AG09309 (cell line): ENCODE measurements at places on chromosomes 2 and 18.

DNA sequence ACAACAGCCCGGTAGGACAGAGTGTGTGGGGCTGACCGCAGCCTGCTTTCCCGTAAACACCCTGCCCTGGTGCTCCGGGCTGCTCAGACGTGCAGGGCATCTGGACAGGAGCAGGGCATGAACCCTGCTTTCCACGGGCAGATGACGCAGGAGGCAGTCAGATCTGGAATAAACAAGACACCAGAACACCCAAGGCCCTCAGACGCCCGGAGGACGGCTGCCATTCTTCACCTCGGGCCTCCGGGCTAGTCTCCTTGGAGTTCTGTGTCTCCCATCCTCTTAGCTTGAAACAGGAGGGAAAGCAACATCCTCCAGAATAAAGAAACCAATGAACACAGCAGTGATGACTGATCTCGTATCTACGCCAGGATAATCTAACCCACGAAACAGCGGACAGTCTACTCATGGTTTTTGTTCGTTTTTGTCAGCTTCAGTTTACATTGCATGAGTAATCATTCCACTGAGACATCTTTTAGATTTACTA is 7.3 kb downstream of the PXDN start:
- DNase-seq: no peak

- DNase-seq: no peak
Measured at GRCh38 chr2:204604061-204604460, 58.8 kb downstream of the PARD3B start.

DNA sequence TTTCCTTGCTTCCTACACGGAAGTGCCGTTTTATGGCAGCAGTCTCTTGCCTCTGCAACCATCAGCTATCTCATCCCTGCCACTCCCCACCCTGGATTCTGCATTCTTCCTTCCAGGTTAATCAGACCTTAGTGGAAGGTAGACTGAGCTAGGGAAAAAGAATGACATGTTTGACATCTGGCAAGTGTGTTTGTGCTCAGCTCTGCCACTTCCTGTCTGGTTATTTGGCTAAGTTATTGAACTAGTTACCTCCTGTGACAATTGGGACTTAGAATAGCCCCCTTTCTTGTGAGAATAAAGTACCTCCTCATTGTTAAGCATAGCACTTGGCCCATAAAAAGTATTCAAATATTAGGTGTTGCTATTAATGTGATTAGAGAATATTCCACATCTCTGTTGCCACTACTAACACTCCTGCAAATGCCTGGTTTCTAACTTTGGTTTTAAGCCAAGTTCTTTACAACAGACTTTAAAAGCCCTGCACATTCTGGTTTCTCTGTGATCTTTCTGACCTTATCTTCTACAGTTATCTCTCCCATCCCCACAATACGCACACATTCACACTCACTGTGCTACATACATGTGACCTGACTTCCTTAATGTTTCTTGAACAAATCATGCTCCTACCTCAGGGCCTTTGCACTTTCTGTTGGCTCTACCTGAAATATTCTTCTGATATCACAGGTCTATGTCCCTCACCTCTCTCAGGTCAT is 10.8 kb upstream of the MAPRE2 start:
- no peak for DNase-seq

GRCh38 chr18:11468617-11469016 is 140.8 kb upstream of the SLC35G4 start:
- no peak for DNase-seq

- DNase-seq: no peak
Measured at GRCh38 chr2:222792001-222792611, 68.7 kb upstream of the ACSL3 start.

- DNase-seq: no peak
Measured at GRCh38 chr18:23237524-23238151, 102.4 kb downstream of the CABLES1 start.

- DNase-seq: no peak
Measured at GRCh38 chr2:146873646-146874259, 971.1 kb upstream of the ACVR2A start.

GRCh38 chr2:96617012-96617411 is 21.1 kb downstream of the KANSL3 start:
- DNase-seq: no peak

DNA sequence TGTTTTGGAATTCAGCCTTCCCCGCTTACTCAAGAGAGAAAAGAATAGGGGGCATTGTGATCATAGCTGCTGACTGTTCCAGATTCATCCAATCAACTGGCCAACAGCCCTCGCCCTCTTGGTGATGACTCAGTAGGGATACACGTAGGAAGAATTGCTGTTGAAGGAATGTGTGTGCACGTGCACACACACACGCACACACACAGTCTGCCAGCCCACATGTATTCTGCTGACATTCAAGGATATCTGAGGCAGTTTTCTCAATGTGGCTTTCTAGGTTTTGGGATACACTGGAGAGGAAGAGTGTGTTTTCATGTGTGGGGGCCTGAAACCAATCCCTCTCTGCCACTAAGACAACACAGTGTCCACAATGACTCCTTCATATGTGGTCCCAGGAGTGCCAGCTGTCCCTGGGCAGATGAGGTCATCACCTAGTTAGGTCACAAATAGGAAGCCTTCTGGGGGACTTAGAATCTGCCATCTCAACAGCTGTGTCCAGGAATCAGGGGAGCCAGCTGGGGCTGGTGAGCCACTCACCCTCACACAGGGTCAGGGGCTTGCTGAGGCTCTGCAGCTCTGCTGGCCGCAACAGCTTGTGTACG is 352.6 kb downstream of the SS18 start:
- DNase-seq: peak; percentile 78

DNA sequence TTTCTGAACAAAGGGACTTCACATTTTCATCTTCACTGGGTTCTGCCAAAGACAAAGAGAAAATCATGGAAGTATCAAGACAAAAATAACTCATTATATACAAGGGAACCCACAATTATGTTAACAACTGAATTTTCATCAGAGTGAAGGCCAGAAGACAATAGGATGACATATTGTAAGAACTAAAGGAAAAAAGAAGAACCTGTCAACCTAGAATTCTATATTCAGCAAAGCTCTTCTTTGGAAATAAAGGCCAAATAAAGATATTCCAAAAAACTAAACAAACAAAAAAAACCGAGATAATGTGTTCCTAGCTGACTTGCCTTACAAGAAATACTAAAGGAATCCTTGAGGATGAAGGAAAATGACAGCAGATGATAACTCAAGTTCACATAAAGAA is 10.3 kb upstream of the ZCCHC2 start:
- DNase-seq: no peak

GRCh38 chr18:11470941-11471340 is 138.5 kb upstream of the SLC35G4 start:
- DNase-seq: no peak

DNA sequence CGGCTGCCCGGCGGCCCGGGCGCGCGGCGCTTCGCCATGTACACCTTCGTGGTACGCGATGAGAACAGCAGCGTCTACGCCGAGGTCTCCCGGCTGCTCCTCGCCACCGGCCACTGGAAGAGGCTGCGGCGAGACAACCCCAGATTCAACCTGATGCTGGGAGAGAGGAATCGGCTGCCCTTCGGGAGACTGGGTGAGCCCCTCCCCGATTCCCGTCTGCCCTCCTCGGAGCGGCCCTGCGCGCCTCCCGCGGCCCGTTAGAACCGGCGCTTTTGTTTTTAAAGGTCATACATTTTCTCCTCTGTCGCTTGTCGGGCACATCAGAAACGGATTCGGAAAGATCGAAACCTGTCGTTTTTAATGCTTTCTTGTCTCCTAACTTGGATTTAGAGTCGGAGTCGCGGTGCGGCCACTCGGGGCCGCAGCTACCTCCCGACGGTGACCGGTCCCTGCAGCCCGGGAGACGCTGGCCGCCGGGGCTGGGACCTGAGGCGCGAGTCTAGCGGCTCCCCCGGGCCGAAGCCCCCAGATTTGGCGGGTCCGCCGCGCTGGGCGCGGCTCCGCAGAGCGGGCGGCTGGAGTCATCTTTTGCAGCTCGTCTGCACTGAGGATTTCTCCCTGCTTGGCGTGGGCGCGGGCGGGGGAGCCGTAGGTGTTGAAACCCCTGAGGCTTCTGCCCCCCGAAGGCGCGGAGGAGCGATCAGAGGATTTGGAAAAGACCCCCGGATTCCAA is 519 bp downstream of the TTL start:
- no peak for DNase-seq

DNA sequence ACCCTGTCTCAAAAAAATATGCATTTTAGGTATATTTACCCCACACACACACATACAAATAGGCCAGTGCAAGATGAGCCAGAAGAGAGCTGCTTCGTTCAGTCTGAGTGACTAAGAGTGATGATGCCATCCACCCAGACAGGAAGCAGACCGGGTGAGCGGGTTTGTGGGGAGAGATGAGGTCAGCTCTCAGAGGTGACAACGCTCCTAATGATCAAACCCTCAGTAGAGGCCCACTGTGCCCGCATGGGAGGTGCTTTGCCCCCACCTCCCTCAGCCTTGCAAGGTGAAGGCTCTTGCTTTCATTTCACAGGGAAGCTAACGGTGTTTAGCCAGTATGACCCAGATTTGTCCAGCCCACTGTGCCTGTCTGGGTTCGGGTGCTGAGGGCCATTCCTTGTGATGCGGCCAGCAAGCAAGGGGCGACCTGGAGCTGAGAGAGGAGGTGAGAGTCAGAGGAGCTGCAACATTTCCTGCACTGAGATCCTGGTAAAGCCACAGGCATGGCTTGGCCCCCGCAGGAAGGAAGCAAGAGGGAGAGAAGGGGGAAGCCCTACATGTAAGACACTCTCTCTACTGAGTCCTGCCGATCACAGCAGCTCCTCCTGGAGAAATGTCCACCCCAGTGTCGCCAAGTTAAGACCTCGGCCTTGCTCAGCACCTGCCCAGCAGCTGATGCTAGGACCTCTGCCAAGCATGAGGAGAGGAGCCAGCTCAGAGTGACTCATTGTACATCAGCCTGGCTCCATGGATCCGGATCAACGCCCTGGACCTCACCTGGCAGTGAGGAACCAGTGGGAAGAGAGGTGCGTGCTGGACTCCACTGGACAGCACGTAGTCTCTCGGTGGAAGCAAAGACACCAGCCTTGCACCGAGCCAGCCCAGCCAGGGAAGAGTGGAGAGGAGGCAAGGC is 37.0 kb downstream of the NIFK start:
- DNase-seq: peak; percentile 43

DNA sequence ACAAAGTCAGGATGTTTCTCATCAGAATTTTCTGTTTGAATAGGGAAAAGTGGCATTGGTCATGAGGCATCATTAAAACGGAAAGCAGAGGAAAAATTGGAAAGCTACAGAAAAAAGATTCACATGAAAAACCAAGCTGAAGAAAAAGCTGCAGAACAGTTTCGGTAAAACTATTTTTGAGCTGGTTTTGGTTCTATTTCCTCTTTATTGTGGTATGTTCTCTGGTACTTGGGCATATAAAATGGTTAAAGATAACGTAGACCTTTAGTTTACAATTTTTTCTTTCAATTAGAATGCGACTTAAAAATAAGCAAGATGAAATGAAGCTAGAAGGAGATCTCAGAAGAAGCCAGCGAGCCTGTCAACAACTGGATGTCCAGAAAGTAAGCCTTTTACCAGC is 7.6 kb downstream of the GPATCH11 start:
- no peak for DNase-seq

DNA sequence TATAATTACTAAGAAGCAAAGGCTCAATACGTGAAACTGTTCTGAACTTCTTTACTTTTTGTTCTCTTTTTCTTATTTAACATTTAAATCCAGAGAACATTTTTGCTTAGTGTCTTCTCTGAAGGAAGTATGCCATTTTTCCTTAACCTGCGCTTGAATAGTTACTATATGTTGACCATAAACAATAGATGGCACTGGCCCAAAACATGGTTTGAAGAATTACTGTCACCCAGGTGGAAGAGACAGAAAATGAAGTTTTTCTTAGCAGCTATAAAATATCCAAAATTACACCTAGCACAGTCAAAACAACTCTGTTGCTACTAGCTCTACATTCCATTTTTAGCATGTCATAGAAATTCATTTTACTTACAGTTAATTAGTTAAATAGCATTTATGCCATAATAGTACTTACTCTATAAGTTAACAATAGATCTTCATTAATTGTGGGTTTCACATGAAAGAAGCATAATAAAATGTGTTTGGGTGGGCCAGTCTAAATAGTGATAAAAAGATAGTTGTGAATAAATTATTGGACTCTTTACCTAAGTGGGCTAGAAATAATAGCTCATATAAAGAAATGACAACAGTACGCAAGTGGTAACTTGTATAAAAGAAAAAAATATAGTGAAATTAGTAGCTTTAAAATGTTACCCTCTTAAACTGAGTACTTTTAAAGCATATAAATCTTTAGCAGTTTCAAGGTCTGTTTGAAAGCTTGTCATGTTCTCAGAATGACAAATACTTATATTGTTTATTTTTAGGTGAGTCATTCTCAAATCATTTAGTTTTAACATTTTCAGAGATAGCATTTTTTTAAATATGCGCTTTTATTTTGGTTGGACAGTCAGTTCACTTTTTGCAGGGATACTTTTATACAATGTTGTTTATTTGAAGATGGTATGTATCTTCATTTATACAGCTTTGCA is 3.7 kb downstream of the ETAA1 start:
- DNase-seq: no peak

GRCh38 chr2:186603286-186603685 is 13.4 kb downstream of the ITGAV start:
- peak; percentile 39 for DNase-seq

GRCh38 chr2:101887328-101887727 is 104.4 kb upstream of the IL1R2 start:
- no peak for DNase-seq
